ENCODE measurements at places on chromosomes 7 and 10.

DNA sequence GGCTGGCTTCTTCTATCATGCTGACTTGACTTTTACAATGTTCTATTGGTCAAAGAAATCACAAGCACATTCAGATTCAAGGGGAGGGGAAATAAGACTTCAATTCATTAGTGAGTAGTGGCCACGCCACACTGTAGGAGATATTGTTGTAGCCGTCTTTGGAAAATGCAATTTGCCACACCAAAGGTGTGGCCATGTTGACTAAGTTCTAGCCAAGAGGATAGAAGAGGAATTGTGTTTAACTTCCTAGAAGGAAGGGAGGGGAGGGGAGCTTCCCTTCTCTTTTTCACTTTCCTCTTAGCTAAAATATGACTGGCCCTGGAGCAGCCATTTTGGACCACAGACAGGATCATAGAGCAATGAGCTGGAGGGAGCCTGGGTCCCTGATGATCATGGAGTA lies 3.4 kb upstream of the PRKAR2B start:
- no peak for DNase-seq

- DNase-seq, result no peak
These were observed 91.5 kb downstream of the ARID5B start for GRCh38 chr10:61992671-61993668.

- DNase-seq, result no peak
These were observed 61.6 kb downstream of the ANKRD7 start for GRCh38 chr7:118286131-118286530.

DNA sequence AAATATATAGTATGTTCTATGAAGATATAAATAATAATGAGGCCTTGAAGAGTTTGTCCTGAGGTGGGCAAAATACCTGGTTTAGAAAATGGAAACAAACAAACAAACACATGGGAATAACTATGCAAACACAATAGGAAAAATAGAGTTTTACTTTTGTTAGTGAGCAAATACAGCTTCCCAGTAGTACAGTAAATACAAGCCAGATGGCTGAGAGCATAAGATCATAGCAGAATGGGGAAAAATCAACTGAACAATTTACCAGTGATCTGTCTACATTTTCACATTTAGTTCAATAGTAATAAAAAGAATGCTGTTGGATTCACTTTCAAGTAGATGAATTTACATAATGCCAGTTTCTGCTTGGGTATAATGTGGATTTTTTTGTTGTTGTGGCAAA lies 45.1 kb downstream of the ADD3 start:
- DNase-seq, result no peak

DNA sequence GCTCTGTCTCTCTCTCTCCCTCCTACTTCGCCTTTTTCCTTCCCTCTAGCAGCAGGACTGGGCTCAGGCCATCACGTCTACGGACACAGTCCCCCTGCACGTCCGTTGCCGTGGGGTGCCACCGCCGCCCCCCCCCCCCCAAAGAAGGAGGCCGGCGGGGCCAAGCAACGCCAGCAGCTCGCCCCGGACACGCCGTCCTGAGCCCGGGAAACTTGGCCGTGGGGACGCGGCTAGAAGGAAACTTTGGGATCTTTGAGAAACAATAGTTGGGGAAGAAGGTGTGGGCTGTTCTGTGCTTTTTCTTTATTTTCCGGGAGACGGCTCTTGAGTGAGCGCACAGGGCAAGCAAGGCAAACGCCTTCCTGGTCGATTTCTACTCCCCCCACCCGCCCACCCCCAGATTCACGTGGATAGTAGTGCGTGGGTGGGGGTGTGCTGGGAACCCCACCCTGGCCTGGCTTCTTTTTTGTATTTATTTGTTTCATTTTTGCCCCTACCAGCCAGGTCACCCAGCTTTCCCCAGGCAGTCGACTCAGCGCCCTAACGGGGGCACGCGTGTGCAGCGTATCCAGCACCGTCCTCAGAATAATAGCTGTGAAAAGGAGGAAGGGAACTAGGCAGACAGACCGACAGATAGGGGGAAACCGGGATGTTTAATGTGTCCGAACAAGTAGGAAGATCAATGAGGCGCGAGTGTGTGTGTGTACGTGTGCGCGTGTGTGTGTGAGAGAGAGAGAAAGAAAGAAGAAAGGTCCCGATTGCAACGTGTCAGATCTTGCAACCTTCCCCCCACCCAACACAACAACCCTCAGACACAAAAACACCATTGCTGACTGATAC lies 1.4 kb downstream of the MXI1 start:
- DNase-seq, result no peak

GRCh38 chr10:52257692-52258075 lies 56.4 kb upstream of the DKK1 start:
- DNase-seq, result no peak

- no peak for DNase-seq
These were observed 97.5 kb upstream of the NPS start for GRCh38 chr10:127451628-127452027.

DNA sequence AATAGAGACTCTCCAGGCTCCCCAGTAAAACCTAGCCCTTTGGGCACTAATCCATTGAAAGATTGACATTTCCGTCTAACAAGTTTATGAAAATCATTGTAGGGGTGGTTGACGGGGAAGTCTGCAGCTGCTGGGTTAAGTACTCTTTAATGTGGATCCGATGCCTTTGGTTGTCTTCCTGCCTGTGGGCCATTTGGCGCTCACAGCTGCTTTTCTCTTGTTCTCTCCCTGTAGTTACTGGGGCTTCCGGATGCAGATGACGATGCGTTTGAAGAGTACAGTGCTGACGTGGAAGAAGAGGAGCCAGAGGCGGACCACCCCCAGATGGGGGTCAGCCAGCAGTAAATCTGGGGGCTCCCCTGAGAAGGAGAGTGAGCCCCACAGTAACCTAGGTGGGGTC lies 22.4 kb downstream of the MTURN start:
- DNase-seq, result peak; percentile 64

- DNase-seq, result no peak
These were observed 687.3 kb downstream of the KCNMA1 start for GRCh38 chr10:76950354-76950753.

DNA sequence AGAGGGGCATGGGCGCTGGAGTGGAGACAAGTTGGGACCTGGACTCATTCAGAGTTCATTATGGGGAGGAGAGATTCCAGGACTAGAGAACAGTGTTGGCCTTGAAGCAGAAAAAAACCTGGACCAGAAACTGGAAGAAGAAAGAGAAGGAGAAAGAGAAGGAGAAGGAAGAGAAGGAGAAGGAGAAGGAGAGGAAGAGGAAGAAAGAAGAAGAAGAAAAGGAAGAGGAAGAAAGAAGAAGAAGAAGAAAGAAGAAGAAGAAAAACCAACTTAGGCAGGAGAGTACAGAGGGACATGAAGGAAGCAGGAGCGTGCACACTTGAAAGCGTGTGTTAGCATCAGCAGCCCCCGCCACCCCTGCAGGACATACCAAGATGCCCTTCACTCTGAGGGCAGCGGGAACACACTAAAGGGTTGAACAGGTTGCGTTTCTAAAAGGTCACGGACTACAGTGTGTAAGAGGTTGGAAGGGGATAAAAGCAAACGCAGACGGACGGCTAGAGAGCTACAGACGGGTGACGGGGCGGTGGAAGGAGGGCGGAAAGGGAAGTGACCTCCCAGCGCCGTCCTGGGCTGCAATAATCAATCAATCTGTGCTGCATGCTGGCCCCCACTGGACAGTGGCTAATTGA lies 95.3 kb downstream of the SEC61G start:
- no peak for DNase-seq

- no peak for DNase-seq
These were observed 64.5 kb downstream of the TMEM209 start for GRCh38 chr7:130140551-130141160.

DNA sequence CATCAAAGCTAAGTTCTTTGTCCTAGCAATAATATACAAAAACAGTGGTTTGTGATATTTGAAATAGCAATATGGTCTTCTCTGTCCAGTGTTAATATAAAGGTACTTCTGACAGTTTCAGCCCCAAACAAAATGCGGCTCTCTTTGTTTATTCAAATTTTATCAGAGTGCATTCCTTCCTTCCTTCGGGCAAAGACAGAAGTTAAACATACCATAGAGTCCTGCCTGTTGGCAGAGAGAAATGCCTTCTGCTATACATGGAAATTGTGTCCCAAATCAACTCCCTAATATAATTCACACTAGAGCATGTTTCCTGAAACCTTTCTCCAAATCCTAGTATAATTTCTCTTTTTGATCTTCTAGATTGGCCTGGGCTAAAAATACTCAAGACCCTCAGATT lies 21.2 kb upstream of the ATE1 start:
- no peak for DNase-seq

- peak; percentile 59 for DNase-seq
These were observed 6.5 kb downstream of the MNX1 start for GRCh38 chr7:157003756-157004520.

DNA sequence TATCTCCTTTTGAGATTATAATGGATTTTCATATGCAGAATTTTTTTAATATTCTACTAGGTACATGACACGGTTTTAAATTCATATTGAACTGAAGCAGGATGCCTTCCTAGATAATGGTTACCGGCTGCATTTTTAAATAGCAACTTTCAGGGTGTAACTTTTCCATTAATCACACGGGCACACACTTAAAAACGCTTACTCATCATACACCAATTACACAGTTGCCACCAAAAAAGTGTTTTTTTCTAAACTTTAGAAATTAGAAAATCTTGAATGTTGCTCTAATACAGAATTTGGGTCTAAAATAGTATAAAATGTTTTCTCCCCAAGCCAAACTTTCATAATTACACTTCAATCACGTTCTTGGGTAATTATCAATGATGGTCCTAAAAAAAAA lies 149.1 kb upstream of the RNF32 start:
- DNase-seq, result no peak

DNA sequence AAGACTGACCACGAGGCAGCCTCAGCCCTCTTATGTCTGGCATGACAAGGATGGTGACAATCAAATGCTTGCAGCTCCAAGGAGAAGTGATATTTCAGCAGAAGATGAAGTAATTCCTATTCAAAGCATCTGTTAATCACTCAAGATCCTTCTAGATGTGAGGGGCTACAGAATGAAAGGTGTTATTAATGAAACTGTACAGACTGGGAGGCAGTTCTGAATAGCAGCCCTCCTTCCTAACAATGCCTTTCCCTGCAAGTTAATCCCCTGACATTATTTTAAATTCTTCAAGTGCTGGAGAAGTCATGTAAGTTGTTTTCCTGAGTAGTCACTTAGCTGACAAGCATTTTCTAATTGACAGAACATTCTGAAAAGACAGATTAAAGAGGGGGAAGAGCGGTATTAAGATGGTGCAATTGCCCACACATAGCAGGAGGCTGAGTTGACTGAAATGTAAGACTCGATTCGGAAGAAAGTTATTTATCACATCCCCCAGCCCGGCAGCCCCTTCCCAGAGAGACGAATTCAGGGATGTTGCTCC lies 300.8 kb downstream of the GRID1 start:
- DNase-seq, result no peak

DNA sequence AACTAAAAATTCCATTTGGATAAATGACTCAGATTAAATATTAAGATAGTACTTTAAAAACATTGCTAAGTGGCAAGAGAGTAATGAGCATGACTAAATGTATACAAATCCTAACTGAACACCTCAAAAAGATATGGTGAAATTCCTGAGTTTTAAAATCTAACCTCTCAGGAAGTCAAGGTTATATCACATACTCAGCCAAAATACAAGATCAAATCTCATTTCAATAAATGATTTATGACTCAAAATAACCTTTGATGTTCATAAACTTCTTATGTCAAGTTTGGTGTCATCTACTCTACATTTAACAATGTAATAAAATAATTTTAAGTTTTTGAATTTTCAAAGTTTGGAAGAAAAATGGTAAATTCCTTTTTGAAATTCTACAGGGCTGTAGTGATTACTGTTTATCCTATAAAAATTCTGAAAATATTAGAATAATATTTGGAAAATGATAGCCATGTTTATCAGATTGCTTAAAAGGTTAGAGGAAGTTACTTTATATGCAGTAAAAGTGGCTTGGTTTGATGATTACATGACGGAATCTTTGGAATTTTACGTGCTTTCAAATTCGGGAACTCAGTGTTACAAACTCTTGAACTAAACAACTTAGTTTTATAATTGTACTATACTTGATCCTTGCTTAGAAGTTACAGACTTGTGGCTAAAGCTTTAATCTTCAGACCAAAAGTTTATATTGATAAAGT lies 43.7 kb downstream of the ASZ1 start:
- DNase-seq, result no peak

DNA sequence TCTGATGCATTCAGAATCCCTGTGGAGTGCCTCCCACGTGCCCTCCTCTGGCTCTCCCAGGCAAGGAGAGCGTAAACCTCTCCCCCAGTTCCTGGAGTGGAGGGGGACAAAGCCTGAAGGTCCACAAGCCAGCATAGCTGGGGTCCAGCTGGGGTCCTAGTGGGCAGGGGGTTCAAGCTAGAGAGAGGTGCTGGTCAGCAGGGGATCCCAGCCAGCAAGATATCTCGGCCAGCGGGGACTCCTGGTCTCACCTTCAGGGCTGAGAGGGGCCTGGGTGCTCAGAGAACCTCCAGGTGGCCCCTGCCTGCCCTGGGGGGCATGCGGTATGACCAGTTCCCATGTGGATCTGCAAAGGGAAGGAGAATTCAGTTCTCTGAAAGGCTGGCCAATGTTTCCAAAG lies 413.7 kb downstream of the TCERG1L start:
- no peak for DNase-seq

DNA sequence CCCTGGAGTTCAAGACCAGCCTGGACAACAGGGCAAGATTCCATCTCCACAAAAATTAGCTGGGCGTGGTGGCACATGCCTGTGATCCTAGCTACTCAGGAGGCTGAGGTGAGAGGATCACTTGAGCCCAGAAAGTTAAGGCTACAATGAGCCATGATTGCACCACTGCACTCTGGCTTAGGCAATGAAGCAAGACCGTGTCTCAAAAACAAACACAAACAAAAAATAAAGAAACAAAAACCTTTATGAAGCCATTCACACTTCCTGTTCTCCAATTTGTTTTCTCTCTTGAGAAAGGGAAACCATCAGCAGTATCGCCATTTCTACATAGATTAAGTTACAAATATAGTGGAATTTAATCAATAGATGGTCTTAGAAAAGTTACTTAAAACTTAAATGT lies 19.8 kb downstream of the YME1L1 start:
- no peak for DNase-seq

GRCh38 chr7:54679490-54679817 lies 79.6 kb downstream of the SEC61G start:
- DNase-seq, result no peak

GRCh38 chr10:74530981-74531380 lies 295.4 kb upstream of the KAT6B start:
- DNase-seq, result no peak

- peak; percentile 78 for DNase-seq
These were observed 61.0 kb upstream of the AOAH start for GRCh38 chr7:36784991-36785940.

Measured in activated CD8-positive, alpha-beta memory T cell treated with anti-CD3 and anti-CD28 coated beads for 24 hours (primary cell).